ENCODE measurements at places on chromosomes 3 and 15.

GRCh38 chr15:26631894-26632293 lies 141.0 kb downstream of the GABRB3 start:
- DNase-seq: no peak

DNA sequence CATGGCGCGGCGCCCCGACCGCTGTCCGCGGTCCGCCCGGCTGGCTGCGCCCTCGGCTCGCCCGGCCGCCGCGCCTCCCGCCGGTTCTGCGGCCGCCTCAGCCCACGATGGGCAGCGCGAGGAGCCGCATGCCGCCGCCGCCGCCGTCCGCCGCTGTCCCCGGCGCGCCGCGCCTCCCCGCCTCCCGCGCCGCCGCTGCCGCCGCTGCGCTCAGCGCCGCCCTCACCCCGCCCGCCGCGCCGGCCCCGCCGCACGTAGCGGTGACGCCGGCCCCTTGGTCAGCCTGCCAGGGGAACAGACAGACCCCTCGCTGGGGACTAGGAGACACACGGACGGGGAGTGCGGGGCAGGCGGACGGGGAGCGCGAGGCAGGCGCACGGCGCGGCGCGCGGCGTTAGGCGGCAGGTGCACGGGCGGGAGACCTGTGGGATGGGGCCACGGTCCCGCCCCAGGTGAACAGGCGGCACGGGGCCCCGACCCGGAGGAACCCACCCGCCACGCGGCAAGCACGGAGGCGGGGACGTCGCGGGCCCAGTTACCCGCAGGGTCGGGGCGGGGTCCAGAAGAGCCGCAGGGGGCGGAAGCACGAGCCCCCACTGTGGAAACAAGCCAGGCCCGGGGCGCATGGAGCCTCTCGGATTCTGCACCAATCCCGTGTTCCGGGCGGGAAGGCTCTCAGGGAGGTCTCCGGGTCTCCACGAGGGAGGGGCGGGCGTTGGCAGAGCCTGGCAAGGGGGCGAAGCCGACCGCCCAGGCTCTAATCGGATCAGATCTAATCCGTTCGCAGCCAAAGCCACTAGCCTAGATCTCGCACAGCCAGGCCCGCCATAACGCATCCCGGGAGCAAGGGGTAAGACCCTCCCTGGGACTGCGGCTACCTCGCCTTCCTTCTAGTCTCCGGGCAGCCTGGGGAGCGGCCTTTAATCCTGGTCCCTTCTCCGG lies at the start of gene CSPG5:
Gene CSPG5 (minus strand): TSS at position 175 of the 942 bp plus-strand sequence. CDS start 172 bp downstream, at position 3.
- DNase-seq: peak; percentile 70

DNA sequence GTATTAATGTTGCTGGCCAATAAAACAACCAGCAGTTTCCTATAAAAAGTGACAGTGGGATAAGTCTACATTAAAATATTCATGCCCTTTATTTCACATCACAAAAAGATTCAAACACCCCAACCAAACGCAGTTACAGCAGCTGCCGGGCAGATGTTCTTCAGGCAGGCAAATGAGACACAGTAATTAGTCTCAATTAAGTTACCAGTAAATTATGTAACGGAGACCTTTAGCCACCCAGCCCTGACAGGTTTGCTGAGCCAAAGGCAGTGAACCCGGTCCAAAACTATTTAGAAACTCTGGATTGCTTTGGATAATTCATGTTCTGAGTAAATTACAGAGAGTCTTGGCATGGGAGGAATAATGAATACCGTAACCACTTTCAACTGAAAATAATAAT lies 289.2 kb upstream of the LYSMD4 start:
- no peak for DNase-seq

- no peak for DNase-seq
Observed at GRCh38 chr3:61449327-61450040, 111.9 kb upstream of the PTPRG start.

GRCh38 chr3:155970398-155970797 lies 99.9 kb downstream of the GMPS start:
- DNase-seq: no peak

Data from activated CD8-positive, alpha-beta memory T cell treated with anti-CD3 and anti-CD28 coated beads, Interleukin-2, amount 50 U/mL, for 48 hours (primary cell).